ENCODE measurements at places on chromosomes 3 and 15. TPM values are rescaled to one million over a fixed set of nuclear protein-coding genes. Genes with fewer than 3 reads are reported as not detected.

- peak; percentile 69 for DNase-seq
Measured at GRCh38 chr3:15241341-15241740, 35.3 kb downstream of the CAPN7 start.

DNA sequence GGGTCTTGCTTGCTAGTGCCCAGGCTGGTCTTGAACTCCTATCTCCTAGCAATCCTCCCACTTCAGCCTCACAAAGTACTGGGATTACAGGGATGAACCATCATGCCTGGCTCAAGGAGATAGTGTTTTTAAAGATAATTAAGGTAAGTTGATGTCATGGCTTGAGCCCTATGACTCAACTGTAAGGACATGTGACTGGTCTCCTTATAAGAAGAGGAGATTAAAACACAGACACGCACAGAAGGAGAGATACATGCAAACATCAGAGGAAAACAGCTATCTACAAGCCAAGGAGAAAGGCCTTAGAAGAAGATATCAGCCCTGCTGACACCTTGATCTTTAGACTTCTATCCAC is 220.4 kb upstream of the GADL1 start:
- no peak for DNase-seq

DNA sequence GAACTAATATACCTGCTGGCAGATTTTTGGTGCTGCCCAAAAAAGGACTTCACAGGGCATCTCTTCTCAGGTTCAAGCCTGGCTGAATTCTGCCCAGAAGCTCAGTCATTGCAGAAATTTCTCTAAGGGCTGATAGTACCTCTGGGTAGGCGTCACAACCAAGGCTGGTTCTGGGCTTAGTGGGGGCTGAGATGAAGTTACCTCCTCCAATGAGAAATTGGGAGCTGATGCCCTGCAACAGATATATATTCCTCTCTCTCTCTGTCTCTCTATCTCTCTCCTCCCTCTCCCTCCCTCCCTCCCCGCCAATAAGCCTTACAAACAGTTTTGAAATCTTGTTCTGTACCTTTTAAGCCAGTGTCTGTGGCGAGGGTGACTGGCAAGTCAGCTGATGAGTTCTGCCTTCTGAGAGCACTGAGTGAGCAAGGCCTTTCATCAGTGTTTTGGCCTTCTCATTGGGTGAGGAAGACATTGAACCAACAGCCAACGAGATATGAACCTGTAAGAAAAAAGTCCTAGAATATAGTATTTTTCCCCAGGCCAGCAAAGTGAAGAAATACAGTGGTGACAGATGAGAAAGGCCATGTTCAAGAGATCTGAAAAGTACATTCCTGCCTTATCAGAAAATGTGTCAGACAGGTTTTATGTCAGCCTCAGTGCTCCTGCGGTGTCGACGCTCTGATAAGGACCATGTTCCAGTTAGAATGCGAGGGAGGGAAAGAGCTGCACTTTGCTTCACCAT is 45.5 kb downstream of the TMEM39A start:
- DNase-seq = no peak

Gene ALDH1A3
- not detected for total RNA-seq

DNA sequence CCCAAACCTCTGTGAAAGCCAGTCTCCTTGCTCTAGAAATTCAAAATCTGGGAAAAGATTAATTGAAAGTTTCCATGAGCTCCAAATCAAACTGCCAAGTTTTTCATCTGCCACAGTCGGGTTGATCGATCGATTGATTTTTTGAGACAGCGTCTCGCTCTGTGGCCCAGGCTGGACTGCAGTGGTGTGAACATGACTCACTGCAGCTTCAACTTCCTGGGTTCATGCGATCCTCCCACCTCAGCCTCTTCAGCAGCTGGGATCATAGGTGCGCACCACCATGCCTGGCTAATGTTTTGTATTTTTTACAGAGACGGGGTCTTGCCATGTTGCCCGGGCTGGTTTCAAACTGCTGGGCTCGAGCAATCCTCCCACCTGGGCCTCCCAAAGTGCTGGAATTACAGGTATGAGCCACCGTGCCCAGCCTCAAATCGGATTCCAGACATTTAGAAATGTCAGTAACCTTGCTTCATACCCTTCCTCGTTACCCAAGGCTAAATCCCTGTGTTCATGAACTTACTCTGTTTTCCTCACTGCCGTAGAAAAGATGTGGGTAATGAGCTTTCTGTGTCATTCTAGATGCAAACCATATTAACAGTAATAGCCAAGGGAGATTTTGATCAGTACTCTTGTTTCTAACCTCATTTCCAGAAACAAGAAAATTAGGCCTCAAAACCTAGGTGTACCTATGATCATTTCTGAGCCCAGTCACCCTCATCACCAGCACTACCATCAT is 105.9 kb upstream of the AKAP13 start:
- DNase-seq = no peak

DNA sequence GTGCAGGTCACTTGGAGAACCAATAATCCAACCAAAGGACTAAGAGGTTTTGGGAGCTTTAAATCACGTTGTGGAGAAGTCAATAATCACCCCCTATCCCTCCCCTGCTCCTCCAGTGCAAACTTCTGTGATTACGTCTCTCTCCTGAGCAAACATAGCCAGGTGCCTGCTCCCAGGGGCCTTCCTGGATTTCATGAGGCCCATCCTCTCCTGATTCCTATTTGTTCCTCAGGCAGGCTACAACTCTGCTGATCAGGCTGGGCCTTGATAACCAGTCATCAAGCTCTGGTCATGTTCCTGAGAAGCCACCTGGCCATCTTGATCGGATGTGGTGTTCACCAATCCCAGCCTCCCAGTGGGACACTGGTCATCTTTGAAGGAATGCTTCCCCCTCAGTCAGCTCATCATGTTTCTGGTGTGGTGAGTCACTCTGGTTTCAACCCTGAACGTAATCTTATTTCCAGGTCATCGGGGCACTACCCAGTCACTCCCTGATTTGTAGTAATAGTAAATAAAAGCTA is 2.9 kb upstream of the ZNF710 start:
- no peak for DNase-seq

DNA sequence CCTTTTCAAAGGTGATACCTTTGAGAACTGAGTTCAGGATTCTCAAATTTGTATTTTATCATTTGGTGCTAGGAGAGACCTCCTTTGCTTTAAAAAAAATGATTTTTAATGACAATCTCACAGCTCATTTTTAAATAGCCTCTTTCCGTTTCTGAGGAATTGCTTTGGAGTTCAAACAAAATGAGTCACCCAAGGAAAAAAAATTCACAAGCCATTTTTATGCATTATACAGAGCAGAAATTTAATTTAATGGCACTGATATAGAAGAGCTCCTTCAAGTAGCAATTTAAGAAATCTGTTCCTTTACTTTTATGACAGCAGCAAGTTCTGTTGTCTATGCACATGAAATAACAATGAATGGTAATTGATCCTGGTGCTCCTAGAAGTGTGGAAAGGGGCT is 337.9 kb upstream of the KCNMB2 start:
- no peak for DNase-seq

DNA sequence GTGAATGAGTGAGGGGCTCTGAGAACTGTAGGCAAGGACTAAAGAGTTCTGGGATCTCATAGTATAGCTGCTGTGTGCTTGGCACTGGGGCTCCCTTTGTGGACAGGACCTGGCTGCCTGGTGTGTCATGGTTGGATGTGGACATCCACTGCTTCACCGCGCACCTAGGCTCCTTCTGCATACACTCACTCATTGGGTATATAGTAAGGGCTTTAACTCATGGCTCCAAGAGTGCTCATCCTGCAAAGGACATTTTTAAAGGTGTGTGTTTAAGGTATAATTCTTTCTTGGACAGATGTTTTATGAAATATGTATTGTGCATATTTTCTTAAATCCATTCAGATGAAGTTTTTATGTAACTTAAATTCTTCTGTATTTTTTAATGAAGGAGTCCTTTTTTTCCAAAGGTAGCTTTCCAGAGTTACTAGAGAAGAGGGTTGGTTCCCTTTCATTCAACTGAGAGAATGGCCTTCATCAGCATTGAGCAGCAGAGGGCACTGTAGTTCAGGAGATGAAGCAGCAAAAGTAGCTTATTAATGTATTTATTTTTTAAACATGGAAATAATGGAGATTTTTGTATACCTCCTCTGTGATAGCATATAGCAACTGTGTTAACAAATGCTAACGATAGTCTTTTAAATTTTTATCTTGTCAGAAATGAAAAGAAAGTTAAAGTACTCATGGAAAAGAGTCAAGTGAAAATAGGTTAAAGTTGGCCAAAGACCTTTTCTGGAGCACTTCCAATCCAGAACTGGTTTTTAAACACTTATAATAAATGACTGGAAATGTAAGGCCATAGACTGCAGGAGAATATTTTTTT is 25.2 kb downstream of the OXNAD1 start:
- peak; percentile 81 for DNase-seq

Gene TNK2
- total RNA-seq = 40.0 TPM

GRCh38 chr3:32556332-32556731 is 14.3 kb downstream of the DYNC1LI1 start:
- DNase-seq = no peak

- DNase-seq = no peak
Measured at GRCh38 chr3:143182866-143183664, 63.5 kb downstream of the CHST2 start.

GRCh38 chr15:69943637-69944036 is 154.1 kb downstream of the TLE3 start:
- no peak for DNase-seq

DNA sequence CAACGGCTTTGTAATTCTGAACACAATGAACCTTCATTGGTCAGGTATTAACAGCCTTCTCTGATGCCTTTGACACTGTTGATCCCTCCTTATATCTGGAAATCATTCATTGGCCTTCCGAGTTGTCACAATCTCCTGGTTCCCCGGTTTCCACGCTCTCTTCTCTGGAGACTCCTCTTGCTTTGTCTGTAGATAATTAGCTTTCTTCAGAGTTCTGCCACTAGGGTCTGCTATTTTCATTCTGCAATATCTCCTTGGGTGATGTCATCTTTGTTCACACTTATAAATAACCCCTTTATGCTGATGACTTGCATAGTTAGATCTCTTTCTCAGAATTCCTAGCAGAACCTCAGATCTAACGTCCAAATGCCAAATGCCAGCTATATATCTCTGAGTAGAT is 583.8 kb upstream of the ZNF717 start:
- no peak for DNase-seq

DNA sequence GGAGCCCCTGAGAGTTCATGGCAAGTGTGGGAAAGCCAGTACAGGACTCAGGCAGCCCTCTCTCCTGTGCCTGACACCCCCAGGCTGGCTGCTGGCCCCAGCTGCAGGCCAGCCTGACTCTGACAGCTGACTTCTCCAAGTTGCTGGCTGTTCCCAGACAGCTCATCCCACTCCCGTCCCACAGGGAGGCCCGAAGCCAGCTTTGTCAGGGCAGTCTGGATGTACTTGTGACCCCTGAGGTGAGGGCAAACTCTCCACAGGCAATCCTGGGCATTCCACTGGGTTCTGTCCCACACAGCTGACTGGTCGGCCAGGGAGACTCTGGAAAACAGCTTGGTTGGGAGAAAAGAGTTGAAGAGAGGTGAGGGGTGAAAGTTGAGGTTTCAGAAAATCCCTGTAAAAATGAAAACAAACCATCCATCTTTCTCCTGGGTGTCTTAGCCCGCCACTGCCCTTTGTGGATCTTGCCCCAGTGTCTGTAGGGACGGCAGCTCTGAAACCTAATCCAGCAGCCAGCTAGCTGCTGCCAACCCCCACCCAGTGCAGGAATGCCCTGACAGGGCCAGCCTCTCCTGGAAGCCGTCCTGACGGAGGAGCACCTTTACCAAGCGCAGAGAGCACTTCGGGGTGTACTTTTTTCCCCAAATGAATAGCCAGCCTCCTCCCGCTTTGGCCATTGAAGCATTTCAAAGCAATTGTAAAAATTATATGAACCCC is 87.9 kb downstream of the DNAJB8 start:
- DNase-seq = no peak

DNA sequence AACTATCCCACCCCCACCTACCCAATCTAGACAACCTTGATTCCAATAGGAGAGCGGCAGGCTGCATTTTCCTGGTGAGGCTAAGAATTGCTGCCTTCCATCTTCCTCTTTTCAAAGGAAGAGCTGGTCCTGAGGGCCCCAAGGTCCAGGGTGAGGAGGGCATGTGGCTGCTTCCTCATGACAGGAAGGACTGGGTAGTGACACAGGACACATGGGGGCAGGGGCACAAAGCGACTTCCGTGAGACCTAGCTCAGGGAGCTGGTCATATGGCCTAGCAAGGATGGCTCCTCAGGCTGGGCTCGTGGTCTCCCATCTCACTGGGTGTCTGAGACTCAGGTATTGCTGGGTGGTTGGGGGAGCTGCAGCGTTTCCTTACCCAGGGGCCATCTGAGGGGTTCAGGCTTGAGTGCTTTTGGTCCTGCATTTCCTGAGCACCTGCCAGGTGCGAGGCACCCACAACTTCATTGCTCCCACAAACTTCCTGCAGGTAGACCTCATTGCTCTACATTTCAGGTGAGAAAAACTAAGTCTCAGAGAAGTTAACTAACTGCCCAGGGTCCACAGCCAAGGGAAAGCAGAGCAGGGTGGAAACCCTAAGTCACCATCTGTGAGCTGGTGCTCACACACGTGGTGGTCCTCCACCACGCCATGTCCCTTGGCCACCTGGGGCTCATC is 160.0 kb upstream of the TLE3 start:
- no peak for DNase-seq

DNA sequence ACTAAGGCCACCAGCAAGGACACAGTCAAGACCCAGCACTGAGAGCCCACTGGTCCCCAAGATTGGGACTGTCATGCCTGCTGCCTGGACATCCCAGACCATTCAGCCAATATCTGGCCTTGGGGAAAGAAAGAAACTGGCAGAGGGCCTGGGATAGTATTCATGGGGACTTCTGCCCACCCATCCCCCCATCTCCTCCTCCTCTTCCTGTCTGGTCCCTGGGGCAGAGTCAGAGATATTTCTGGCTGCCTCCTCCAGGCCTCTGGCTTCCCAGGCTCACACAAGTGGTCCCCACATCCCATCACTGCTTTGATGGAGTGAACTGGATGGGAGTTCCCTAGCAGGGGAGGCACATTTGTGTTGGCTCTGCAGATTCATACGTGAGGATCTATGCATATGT is 4.2 kb upstream of the RASL12 start:
- DNase-seq = no peak

DNA sequence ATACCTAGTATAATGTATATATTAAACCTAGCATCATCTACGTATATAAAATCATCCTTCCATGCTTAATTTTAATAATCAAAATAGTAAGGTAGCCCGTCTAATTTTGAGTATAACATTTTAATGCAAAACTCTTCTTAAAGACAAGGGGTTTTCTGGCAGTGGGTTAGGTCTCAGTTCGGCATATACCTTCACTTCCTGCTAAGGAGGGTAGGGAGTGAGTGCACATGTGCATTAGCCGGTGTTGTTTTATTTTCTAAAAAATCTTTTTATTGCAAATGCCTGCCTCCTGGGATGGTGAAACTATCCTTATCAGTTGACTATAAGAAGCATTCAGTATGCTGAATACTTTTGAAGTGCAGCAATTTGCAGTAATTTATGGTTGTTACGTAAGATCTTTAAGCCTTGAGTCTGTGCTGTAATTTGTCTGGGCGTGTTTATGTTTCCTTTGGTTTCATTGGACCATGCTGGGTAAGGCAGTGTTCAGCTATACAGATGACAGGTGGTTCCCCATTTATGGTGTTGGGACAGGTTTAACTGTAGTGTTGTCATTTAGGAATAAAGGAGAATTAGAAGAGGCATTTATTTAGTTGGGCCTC is 11.7 kb downstream of the ARHGEF26 start:
- no peak for DNase-seq

- peak; percentile 33 for DNase-seq
Measured at GRCh38 chr3:4720316-4721075, 227.3 kb downstream of the ITPR1 start.

Gene MPI
- total RNA-seq = 56.1 TPM

Gene CSTA
- total RNA-seq = not detected

Gene CD200
- total RNA-seq = 50.0 TPM

Data from activated naive CD4-positive, alpha-beta T cell treated with anti-CD3 and anti-CD28 coated beads for 36 hours (primary cell).